ENCODE measurements at places on chromosomes 2 and 18.
A peak's percentile ranks its signal among the peaks of the same experiment; 100 is the strongest.

GRCh38 chr2:25877431-25878360, 591 bp downstream of the ASXL2 start:
- DNase-seq, result peak; percentile 30

- DNase-seq, result no peak
Observed at GRCh38 chr2:123453046-123453700, 571.9 kb upstream of the CNTNAP5 start.

DNA sequence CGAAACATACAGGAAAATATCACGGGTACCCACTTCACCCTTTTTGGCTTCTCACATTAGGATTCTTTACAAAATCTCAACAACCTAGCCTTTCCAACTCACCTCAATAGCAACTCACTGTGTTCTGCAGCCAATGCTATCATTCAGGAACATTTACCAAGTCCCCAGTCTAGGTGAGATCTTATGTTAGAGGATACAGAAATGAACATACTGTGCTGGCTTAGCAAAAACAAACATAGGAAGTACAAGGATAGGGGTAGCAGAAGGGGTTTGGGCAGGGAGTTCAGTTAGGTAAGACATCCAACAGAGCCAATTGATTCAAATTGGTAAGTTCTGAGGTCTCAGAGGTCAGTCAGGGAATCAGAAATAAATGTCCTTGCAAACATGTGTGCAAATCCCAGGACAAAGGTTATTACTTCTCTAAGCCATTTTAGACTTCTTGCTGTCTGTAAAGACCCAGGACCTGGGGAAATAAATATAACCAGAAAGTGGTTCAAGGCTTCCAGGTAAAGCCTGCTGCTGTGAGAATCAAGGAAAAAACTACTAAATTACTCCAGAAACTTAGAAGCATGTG, 556.3 kb upstream of the CHAC2 start:
- no peak for DNase-seq

- no peak for DNase-seq
Observed at GRCh38 chr2:36967236-36967876, 1.0 kb upstream of the STRN start.

DNA sequence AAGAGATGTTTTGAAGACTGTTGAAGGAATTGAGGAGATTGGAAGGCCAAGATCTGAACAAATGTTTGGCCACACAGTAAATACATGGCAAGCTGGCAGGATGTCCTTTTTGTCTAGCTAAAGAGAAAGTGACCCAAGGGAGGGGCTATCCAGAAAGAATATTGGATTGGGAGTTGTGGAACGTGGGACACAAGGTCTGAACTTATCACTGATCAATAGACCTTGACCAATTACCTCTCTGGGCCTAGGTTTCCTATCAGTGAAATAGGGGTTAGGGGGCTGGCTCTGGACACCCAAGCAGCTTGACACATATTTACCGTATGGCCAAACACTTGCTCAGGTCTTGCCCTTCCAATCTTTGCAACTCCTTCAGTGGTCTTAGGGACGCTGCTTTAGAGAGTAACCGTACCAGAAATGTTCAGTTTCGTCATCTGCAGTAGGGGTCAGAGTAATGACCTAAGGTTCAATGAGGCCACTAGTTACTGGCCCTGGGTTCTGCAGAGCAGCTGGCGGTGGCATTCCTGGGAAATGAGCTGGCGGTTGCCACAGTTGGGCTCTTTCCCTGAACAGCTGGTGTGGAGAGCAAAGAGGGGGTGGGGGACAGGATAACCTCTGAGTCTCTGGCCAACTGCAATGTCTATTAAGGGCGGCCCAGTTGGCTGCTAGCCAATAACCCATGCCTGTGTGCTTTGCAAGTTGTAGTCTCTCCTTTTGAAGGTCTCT, 70.1 kb upstream of the STPG4 start:
- DNase-seq, result no peak

DNA sequence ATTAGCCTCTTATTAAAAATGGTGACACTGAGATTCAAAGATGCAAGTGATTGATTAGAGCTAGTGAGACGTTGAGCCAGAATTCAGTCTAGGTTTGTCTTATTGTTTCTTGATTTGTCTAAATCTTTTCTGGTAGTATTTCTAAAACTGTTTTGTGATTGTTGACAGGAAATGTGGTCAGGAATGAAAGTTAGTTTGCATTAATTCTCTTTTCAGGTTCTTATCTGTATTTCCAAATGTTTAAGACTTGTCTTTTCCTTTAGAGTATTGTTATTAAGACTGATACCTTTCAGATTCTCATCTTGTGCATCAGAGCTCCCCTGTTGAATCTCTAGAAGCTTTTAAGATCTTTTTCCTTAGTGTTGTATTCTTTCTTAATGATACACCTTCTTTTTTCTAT, 89.3 kb downstream of the MBD5 start:
- no peak for DNase-seq

- DNase-seq, result no peak
Observed at GRCh38 chr2:68052717-68053422, 9.9 kb downstream of the C1D start.

GRCh38 chr2:176415937-176416499, 146.8 kb downstream of the MTX2 start:
- DNase-seq, result no peak

DNA sequence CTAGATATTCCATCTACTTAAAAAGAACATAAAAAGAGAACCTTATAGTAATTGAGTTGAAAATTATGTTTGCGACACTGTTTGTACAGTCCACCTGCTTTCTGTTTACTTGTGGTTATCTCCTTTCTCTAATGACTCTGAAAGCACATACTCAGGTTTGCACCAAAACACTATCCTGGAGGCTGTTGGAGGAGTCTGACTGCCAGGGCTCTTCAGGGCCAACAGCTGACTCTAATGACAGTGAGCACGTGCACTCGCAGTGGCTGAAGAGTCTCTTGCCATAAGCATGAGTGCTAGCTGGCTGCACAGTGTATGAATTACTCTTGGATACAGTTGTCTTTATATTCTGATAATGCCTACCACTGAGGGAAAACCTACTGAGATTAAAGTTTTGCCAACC, 16.7 kb upstream of the GLS start:
- DNase-seq, result peak; percentile 91

DNA sequence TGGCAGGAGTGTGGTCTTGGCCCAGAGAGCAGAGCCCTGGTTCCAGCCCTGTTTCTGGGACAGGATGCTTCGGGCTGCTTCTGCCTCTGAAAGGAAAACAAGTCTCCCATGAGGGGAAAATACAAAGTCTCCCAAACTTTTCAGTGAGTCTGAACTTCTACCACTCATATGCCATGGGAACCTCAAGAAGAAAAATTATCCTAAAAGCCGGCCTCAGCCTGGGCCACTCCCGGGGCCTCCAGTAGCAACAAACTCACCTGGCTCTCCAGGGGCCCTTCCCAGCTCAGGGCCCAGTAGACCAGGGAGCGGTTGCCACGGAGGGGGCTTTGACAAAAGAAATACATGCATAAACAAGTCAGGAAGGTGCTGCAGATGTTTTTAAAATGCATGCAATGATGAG, 289.2 kb upstream of the HDAC4 start:
- DNase-seq, result no peak

- DNase-seq, result no peak
Observed at GRCh38 chr2:100692381-100692780, 127.6 kb upstream of the NPAS2 start.

DNA sequence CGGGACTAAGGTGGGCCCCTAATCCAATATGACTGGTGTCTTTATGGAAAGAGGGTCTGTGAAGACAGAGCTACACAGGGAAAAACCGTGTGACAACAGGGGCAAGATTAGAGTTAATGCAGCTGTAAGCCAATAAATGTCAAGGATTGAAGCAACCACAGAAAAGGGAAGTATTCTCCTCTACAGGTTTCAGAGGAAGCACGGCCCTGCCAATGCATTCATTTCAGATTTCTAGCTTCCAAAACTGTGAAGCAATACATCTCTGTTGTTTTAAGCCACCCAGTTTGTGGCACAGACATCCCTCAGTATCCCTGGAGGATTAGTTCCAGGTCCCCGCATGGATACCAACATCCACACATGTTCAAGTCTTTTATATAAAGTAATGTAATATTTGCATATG, 48.8 kb downstream of the SPP2 start:
- DNase-seq, result no peak

GRCh38 chr2:23399674-23400261, 14.8 kb downstream of the KLHL29 start:
- no peak for DNase-seq

- DNase-seq, result no peak
Observed at GRCh38 chr18:8431036-8431435, 178.2 kb upstream of the RAB12 start.

DNA sequence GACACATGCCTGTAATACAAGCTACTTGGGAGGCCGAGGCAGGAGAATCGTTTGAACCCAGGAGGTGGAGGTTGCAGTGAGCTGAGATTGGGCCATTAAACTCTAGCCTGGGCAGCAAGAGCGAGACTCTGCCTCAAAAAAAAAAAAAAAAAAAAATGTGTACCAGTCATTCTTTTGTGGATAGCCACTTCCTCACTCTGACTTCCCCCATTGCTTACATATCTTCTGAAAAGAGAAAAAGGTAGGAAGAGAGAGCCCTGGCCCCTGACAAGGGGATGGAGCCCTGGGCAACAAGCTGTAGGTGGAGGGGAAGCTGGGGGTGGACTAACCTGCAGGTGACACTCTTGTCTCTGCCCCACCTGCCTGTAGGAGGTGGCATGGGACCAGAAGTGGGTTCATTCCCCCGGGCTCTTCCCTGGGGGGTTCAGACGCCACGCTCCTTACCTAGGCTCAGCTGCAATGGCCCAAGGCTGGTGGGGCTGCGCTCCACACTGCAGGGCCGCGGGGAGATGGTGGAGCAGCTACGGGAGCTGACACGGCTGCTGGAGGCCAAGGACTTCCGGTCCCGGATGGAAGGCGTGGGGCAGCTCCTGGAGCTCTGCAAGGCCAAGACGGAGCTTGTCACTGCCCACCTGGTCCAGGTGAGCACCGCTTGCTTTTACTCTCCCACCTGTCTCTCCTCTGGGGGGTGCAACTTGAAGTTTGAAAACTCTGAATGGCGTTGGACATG, 39.1 kb downstream of the PCARE start:
- DNase-seq, result no peak

GRCh38 chr2:121596221-121597080, 52.8 kb downstream of the CLASP1 start:
- no peak for DNase-seq

- no peak for DNase-seq
Observed at GRCh38 chr2:67268797-67269196, 128.3 kb upstream of the ETAA1 start.

DNA sequence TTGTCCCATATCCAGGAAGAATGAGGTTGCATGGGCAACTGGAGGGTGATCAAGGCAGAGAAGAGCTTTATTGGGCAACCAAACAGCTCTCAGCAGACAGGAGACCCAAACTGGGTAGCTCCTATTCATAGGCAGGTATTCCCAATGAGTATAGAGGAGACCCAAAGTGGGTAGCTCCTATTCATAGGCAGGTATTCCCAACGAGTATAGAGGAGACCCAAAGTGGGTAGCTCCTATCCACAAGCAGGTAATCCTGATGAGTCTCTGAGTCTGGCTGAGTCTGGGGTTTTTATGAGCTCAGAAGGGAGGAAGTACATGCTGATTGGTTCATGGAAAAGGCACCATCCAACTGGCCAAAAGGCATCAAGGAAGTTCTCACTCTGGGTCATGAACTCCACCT, 5.3 kb upstream of the GORASP2 start:
- no peak for DNase-seq

DNA sequence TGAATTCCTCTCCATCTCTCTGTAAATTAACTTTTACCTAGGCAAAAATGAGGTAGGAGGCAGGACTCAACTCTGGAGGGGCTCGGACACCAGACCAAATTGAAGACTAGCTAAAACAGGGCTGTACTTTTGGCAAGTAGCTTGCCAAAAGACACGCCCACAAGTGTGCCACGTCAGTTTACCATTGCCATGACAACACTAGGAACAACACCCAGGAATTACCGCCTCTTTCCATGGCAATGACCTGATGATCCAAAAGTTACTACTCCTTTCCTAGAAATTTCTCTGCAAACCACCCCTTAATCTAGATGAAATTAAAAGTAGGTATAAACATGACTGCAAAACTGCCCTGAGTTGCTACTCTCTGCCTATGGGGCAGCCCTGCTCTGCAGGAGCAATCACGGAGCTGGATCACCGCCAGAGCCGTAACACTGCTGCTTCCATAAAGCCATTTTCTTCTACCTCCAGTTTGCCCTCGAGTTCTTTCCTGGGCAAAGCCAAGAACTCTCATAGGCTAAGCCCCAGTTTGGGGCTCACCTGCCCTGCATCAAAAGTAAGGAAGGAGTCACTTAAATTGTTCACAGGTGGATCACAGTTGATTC, 66.0 kb upstream of the FAM136A start:
- DNase-seq, result no peak

- no peak for DNase-seq
Observed at GRCh38 chr2:20071397-20072383, 20.3 kb upstream of the LAPTM4A start.

- DNase-seq, result no peak
Observed at GRCh38 chr2:216596980-216597509, 36.2 kb upstream of the IGFBP2 start.

DNA sequence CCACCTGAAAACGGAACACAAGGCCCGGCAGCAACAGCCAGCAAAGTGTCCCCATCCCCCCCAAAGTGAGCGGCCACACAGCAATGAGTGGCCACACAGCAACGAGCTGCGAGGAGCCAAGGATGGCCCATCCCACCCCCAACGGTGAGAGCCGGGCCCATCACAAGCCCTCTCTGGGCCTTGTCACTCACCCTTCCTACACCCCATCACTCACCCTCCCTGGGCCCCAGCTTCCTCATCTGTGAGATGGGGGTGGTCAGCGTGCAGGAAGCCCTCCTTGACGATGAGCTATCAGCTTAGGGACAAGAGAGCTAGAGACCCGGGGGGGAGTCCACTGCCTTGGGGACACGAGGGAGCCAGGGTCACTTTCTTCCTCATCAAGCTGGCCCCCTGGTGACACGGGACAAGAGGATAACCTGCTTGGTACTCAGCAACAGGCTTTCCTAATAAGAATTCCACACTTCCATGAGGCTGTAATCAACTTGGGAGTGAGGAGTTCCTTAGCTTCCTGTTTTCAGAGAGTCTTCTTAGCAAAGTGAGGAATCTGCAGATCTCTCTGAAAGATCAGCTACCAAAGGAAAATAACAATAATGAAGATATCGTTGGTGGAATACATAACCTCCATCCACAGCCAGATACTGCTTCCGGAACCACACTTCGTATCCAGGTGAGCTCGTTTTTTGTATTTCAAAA, 92.8 kb downstream of the HDAC4 start:
- no peak for DNase-seq

DNA sequence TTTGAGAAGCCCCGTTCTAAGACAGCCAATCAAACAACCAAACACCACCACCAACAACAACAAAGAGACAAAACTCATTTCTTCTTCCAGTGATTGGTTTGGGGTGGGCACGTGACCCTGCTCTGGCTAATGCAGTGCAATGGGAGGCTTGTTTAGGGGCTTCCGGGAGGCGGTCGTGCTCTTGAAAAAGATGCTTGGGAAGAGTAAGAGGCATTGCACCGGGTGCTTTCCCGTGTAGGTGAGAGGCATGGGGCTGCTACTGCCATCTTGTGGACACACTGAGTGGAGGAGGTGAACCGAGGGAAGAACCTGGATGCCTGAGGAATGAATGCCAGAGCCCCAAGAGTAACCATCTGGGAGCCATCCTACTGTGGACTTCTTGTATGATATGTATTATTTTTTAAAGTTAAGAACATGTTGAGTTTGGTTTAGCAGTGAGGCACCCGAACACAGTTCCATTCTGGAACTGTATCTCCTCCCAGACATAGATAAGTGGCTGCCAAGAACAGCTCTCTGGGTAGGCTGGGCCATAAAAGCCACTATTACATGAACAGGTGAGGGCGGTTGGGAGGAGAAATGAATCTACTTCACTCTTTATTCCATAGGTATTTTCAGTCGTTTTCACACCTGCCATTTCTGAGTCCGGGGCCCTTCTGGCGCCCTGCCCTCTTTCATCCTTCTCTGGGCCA, 19.1 kb upstream of the ARHGAP25 start:
- DNase-seq, result peak; percentile 38

- no peak for DNase-seq
Observed at GRCh38 chr18:77106331-77106730, 26.3 kb downstream of the MBP start.
